ENCODE measurements at places on chromosomes 5 and 9.

GRCh38 chr5:137035480-137035878 lies 463.6 kb downstream of the SPOCK1 start:
- DNase-seq: no peak

DNA sequence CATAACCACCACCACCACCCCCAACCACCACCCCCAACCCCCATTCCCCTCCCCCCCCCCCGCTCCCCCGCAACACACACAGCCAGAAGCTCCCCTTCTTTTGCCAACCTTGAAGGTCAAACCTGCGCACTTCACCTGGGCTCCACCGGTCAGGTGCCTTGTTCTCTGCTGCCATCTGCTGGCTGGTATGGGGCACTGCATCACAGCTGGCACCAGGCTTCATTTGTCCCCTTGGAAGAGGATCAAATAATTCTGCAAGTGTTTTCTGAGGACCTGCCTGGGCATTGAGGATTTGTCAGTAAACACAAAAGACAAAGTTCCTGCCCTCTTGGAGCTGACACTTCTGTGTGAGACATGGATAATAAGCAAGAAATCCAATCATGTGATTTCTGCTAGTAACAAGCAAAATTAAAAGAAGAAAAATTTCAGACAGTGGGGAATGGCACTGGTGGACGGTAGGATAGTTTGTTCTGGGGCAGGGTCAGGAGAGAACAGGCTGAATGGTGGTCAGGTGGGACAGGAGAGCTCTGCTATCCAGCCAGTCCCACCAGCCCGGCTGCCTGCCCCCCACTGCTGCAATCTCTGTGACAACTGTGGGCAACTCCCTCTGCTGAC lies 55.6 kb upstream of the LMX1B start:
- peak; percentile 30 for DNase-seq

DNA sequence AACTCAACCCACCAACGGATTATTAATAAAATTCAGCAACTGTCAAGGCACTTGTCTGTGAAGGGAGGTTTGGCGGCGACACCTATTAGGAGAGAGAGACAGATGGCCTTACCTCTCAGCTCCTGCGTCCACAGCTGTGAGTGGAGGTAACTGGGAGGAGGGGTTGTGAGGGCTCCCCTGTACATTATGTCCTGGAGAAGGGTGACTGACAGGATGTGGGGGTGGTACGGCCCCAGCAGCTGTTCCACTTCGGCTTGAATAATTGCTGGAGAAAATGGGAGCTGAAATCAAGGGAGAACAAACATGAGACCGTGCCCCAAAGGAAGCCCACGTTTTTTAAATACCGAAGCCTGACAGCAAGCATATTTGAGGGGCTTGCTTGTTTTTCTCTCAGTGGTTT lies 353.5 kb upstream of the RFX3 start:
- DNase-seq: no peak

DNA sequence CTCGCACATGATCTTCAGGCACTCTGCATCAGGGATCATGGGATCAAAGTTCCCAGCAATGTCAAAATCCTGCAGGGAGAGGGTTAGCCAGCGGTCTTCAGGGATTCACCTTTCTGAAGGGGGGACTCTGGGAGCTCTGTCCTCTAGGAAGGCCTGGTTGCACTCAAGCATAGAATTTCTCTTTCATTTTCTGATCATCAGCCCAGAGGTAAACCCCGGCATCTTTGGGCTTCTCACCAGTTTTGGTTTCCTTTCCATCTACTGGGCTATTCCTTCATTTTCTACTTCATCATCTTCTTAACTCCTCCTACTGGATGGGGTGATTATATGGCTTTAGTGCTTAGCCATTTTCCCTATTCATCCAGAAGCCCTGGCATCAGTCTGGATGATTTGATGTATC lies 4.6 kb upstream of the DND1 start:
- no peak for DNase-seq

Data from T1000 (cell line).